ENCODE measurements at places on chromosomes 7 and 10.

- peak; percentile 35 for DNase-seq
These were observed 11.6 kb downstream of the MLXIPL start for GRCh38 chr7:73612598-73613269.

DNA sequence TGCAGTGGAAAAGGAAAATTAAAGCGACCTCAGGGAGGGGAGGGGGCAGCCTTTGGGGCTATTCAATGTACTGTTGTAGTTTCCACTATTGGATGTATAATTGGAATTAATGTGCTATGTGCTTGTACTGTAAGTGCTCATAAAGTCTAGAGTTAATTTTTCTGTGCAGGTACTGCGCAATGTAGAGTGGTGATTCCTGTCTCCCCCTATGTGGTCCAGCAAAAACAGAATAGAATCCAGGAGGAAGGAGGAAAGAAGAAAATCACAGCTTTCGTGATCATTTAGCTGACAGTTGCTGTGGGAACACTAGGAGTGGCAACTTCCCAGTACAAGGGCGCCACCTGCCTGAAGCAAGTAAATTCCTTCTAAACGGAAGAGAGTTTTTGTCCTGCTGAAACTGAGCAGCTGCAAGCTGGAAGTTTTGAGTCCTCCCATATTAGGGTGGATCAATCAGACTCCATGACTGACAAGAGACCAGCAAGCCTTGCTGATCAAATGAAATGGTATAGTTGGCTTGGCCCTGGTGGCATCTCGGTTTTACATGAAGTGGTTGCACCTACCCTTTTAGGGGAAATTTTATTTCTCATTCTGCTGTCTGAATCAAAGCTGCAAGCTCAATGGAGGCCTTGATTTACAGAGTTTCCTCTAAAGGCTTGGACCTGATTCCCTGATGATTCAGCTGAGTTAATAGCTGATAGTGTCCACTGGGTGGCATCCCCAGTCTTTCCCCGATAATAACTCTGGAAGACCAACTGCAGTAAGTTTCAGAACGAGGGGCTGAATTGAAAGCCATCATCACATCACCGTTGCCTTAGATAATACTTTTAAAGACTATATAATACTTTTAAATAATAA is 299.8 kb downstream of the HGF start:
- peak; percentile 66 for DNase-seq

DNA sequence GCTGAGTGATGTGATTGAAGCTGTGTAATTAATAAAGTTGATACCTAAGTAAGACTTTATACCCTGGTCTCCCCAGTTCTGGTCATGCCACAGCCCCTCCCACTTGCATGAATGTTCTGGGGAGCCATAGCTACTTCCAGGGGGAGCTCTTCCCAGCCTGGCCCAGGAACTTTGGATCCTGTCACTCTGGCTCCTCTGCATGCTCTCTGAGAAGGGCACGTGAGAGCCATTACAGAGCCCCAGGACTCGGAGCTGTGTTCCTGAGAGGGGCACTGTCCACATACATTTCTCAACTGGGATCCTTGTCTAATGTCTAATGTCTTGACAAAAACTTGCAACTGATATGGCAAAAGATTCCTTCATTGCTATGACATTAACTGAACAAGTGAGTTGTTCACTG is 173.9 kb upstream of the NPY start:
- DNase-seq = no peak

GRCh38 chr7:157480371-157481050 is 143.7 kb downstream of the DNAJB6 start:
- DNase-seq = no peak

DNA sequence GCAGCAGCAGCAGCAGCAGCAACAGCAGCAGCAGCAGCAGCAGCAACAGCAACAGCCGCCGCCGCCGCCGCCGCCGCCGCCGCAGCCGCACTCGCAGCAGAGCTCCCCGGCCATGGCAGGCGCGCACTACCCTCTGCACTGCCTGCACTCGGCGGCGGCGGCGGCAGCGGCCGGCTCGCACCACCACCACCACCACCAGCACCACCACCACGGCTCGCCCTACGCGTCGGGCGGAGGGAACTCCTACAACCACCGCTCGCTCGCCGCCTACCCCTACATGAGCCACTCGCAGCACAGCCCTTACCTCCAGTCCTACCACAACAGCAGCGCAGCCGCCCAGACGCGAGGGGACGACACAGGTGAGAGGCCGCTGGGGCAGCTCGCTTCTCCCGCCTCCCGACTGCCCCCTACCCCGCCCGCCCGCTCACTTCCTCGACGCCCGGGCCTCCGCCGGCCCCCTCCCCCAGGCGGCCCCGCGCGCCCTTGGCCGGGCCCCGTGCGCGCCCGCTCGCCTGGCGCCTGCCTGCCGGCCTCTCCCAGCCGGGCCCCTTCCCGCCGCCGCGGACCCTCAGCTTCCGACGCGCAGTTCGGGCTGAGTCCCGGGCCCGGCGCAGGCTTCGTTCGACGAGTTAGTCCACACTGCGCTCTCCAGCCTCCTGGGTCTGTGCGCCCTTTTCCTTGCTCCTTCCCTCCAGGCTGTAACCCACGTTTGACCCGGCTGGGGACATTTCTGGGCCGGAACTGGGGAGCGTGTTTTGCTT is 882 bp downstream of the DLX6 start:
- DNase-seq = no peak

- no peak for DNase-seq
These were observed 328.9 kb downstream of the RPS24 start for GRCh38 chr10:78362406-78363022.

DNA sequence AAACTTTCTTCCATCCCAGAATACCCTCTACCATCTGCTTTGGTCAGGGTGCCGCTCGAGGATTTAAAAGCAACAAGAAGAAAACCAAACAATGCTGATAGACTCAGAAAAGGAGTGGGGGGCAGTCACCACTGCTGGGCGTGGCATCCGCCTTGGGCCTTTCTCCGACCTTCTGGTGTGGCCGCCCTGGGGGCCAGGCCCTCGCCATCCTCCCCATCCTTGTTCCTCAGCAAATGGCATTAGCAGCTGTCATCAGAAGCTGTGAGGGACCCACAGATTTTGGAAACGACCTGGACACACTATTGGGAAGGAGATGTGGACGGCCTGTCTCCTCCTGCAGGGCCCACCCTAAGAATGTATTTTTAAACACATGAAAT is 4.0 kb downstream of the ZNF511 start:
- no peak for DNase-seq

- no peak for DNase-seq
These were observed 51.3 kb upstream of the STEAP4 start for GRCh38 chr7:88357781-88358525.

DNA sequence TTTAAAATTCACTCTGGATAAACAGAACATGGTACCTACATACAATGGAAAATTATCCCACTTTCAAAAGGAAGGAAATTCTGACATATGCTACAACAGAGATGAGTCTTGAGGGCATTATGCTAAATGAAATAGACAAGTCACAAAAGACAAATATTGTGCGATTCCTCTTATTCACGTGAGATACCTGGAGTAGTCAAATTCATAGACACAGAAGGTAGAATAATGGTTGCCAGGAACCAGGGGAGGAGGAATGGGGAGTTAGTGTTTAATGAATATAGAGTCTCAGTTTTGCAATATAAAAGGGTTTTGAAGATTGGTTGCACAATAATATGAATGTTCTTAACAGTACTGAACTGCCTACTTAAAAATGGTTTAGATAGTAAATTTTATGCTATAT is 69.8 kb upstream of the WAC start:
- no peak for DNase-seq

GRCh38 chr10:124911124-124912067 is 30.5 kb upstream of the ZRANB1 start:
- no peak for DNase-seq

DNA sequence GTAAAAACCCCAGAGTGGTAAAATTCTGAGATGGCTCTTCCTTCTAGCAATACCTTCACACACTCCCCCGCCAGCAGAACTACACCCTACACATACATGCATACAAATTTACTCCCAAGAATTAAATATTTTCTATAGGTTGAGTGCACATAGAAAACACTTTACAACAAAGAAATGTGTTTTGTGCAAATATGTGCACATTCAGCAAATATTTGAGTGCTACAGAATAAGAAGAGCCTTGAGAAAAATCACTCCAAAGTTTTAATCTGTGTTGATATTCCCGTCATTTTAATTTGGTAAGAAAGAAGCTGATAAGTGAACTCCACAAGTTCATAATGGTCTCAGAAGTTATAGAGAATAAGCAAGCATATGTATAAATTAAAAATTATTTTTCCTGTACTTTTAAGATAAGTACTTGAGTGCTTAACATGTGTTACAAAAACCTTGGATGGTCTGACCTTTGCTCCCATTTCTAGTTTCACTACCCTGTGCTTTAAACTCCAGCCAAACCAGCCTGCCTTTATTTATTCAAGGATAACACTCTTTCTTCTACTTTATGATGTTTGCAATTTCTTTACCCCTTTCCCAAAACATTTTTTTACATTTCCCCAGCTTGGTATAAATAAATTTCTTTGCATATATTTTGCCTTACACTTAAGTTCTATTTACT is 733.5 kb upstream of the LRRTM3 start:
- peak; percentile 11 for DNase-seq

DNA sequence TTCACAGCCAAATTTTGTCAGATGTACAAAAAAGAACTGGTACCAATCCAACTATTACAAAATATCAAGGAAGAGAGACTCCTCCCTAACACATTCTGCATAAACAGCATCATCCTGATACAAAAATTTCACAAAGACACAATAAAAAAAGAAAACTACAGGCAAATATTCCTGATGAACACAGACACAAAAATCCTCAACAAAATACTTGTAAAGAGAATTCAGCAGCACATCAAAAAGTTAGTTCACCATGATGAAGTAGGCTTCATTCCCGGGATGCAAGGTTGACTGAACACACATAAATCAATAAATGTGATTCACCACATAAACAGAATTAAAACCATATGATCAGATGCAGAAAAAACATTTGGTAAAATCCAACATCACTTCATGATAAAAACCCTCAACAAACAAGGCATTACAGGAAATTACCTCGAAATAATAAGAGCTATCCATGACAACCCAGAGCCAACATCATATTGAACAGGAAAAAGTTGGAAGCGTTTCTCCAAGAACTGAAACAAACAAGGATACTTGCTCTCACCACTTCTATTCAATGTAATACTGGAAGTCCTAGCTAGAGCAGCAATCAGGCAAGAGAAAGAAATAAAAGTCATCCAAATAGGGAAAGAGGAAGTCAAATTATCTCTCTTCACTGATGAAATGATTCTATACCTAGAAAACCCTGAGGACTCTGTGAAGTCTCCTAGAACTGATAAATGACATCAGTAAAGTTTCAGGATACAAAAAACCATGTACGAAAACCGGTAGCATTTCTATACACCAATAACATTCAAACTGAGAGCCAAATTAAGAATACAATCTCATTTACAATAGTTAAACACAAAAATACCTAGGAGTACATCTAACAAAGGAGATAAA is 223.1 kb downstream of the REEP3 start:
- no peak for DNase-seq

DNA sequence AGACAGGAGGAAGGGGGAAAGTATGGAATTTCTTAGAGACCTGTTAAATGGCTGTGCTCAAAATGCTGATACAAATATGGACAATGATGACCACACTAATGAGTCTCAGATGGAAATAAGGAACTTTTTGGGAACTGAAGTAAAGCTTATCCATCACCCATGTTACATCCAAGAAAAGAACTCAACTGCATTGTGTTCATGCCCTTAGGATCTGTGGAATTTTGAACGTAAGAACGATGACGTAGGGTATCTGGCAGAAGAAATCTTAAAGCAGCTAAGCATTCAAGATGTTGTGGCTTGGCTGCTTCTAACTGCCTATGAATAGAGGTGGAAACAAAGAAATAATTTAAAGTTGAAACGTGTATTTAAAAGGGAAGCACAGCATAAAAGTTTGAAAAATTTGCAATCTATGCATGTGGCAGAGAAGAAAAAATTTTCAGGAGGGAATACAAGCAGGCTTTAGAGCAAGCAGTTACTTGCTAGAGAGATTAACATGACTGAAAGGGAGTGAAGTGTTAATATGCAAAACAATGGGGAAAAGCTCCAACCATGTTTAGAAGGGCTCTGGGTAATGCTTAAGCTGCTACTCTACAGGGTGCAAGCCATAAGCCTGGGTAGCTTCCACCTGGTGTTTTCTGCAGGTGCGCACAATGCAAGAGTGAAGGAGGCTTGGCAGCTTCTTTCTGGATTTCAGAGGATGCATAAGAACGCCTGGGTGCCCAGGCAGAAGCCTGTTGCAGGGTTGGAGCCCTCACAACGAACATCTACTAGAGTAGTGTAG is 499.7 kb upstream of the SEMA3D start:
- DNase-seq = no peak

DNA sequence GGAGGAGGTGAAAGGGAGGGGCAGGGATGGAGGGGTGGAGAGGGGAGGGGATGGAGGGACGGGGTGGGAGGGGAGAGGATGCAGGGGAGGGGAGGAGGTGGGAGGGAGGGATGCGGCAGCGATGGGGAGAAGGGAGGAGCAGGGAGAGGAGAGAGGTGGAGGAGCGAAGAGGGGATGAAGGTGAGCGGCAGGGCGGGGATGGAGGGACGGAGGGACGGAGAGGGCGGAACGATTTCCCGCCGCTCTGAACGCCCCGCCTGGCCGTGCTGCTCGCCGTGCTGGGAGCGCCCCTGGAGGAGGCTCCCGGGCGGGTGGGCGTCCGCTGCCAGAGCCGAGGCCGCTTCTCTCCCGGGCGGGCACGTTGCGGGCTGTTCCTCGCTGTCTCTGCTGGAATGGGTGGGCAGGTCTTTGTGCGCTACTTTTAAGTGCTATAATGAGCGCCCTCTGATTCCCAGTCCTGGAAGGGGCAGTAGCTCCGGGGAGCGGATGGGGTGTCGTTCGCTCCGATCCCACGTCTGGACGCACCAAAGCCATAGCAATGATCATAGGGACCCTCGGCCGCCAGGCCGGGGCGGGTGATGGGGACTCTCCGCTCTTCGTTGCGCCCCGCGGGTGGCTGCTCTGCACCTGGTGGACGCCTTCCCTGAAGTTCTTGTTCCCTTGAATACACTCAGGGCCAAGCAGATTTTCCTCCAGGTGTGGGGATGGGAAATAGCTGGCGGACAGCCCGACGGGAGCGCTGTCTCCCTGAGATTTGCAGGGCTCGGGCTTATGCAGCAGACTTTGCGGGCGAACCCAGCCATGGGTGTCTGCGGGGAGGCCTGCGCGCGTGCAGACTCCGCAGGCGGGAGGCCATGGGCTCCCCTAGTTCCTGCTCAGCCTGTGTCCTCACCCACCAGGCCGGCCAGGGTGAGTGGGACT is 81.1 kb upstream of the CPXM2 start:
- no peak for DNase-seq

GRCh38 chr7:51019891-51020870 is 237.5 kb upstream of the GRB10 start:
- peak; percentile 88 for DNase-seq

DNA sequence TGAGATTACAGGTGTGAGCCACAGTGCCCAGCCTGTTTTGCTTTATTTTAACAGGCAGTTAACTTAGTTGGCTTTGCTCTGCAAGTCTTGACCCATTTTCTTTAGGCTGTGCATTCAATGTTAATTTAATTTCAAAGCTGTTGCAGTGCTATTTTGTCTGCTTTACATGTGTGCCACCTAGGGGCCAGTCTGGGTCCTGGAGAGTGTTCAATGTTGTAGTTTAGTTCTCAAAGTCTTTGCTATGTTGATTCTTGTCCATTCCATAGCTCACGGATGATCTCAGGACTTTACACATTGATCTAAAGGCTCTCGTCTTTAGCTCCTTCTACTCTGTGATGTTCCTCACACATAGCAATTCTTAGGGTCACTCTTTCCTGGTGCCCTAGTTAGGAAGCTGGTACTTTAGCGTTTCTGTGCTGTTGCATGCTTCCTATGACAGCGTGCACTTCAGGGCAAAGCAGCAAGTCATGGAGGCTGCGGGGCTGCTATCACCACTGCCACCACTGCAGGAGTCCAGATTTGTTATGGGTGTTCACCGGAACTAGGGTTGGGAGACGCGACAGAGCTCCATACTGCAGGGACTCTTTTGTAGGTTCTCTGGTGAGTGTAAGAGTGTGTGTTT is 16.4 kb upstream of the ABCA13 start:
- DNase-seq = no peak
